ENCODE measurements at places on chromosomes 12 and 14.
A peak's percentile ranks its signal among the peaks of the same experiment; 100 is the strongest.

GRCh38 chr12:130633771-130634170 lies 82.3 kb downstream of the RIMBP2 start:
- no peaks in the 10 kb centered on the region for H3K36me3 ChIP-seq
- peaks cover 3% of the 10 kb centered on the region for H3K27me3 ChIP-seq
- H3K27ac ChIP-seq, result peak overlapping the region; percentile 83
- peaks cover 12% of the 10 kb centered on the region for H3K4me1 ChIP-seq
- peak overlapping the region; percentile 58 for H3K4me3 ChIP-seq

DNA sequence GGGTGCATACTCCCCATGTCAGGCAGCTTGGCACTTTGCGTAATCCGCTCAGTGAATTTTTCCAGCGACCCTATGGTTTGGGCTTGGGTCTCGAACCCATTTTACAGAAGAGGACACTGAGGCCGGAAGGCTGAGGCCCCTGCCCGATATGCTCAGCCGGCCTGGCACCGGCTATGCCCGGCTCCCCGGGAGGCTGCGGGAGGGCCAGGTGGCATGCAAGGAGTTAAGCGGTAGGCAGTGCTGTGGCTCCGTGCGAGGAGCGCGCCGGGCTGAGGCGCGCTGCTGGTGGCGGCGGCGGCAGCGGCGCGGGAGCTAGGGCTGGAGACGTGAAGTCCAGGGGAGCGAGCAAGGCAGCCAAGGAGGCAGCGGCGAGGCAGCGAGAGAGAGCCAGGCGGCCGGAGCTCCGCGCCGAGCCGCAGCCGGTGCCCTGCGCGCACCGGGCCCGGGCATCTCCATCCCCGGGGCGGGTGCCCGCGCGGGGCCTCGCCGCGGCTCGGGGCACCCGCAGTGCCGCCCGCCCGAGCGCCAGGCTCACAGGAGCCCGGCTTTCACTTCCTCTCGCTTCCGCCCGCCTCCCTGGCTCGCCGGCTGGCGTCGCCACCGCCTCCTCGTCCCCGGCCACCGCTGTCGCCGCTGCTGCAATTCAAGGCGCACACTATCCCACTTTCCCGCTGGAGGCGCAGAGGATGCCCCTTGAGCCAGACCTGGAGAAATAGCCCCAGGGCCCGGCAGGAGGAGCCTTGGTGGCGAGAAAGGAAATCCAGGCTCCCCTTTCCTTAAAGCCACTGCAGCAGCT lies at the start of gene WSCD2:
TSS of gene WSCD2 (plus strand) at position 272 of the 796 bp plus-strand sequence. CDS start 66,545 bp downstream, outside the sequence.
- H3K27ac ChIP-seq, result no peak within 1 kb of the TSS
- peak within 1 kb of the TSS; percentile 78 for H3K4me3 ChIP-seq
- H3K4me1 ChIP-seq, result peaks cover 7% of the 10 kb centered on the region
- H3K27me3 ChIP-seq, result peaks cover 8% of the 10 kb centered on the region
- H3K36me3 ChIP-seq, result no peaks in the 10 kb centered on the region

- no peaks in the 10 kb centered on the region for H3K27me3 ChIP-seq
- H3K4me1 ChIP-seq, result no peaks in the 10 kb centered on the region
- no peak overlapping the region for H3K4me3 ChIP-seq
- no peak for DNase-seq
- H3K36me3 ChIP-seq, result no peaks in the 10 kb centered on the region
- H3K27ac ChIP-seq, result no peak overlapping the region
These were observed 123.7 kb upstream of the TMTC1 start for GRCh38 chr12:29907461-29907860.

DNA sequence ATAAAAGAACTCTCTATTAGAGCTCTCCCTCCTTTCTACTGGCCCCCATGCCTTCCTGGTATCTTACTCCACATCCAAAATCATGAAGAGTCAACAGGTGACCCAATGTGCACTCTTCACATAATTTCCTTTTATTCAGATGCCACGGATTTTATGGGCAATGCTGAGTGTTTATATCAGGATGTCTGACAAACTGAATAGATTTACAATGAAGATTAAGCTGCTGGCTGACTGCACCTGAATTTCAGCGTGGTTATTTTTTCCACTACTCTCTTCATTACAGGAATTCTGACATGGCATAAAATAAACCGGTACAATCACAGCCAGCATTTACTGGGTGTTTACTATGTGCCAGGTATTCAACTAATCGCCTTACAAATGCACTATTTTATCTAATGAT lies 29.4 kb upstream of the CERS5 start:
- H3K27me3 ChIP-seq, result no peaks in the 10 kb centered on the region
- no peak overlapping the region for H3K4me3 ChIP-seq
- H3K36me3 ChIP-seq, result peaks cover 5% of the 10 kb centered on the region
- no peak overlapping the region for H3K27ac ChIP-seq
- H3K4me1 ChIP-seq, result no peaks in the 10 kb centered on the region
- no peak for DNase-seq

GRCh38 chr14:68140806-68141205 lies 321.2 kb downstream of the RAD51B start:
- no peak overlapping the region for H3K4me3 ChIP-seq
- H3K4me1 ChIP-seq, result peaks cover 10% of the 10 kb centered on the region
- no peak for DNase-seq
- H3K36me3 ChIP-seq, result no peaks in the 10 kb centered on the region

DNA sequence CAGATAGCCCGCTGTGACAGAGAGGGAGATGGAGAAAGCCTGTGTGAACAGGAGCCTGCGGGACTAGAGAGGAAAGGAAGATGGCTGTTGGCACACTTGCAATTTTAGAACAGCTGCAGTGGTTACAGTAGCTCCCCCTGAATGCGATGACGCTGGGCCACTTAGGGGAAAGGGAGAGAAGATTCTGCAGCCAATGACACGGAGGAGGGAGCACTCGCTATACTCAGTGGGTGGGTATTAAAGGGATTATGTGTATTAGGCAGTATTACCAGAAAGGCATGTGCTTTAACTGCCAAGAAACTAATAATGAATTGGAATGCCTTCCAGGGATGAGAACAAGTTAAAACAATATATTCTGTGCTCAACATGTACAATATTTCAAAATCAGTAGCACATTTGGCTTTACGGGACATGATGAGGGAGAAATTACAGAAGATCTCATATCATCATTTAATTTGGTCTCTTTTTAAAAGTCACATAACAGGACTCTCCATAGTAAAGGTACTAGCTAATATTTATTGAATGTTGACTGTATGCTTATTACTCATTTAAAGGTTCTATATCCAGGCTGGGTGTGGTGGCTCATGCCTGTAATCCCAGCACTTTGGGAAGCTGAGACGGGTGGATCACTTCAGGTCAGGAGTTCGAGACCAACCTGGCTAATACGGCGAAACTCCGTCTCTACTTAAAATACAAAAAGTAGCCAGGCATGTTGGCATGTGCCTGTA lies 35.9 kb upstream of the FOS start:
- no peaks in the 10 kb centered on the region for H3K36me3 ChIP-seq
- no peak overlapping the region for H3K27ac ChIP-seq
- DNase-seq, result no peak
- H3K4me1 ChIP-seq, result peaks cover 19% of the 10 kb centered on the region
- H3K4me3 ChIP-seq, result no peak overlapping the region

- no peak overlapping the region for H3K27ac ChIP-seq
- no peaks in the 10 kb centered on the region for H3K27me3 ChIP-seq
These were observed 165.1 kb downstream of the GXYLT1 start for GRCh38 chr12:41979574-41979973.

DNA sequence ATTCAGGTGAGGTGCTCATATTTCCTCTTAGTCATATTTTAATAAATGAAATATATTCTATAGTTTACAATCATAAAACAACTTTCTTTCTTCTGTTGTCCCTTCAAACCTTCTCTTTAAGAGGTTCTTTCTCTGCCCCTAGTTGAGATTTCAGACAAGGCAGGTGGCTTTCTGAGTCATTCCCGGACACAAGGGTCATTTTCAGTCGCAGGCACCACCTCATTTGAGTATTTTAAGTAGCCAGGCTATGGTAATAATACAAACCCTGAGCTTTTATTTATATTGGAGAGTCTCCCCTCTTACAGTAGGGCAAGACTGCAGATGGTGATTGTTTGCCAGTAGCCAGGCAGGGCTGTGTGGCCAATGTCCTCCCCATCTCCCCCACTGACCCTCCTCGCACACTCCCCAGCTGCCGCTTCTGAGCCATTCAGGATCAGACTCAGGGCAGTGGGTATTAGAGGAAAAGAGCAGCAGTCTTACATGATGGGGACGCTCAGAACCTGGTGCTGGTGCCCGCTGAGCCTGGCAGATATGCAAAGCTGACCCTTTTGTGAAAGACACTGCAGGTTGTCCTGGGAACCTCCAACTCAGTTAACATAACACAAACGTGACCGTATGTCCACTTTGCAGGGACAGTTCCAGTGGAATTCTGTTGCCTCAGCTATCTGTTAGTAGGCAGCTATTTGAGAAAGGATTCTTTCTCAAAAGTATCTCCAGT lies 101.1 kb upstream of the BCL2L14 start:
- H3K36me3 ChIP-seq, result peaks cover 5% of the 10 kb centered on the region
- DNase-seq, result no peak
- no peak overlapping the region for H3K27ac ChIP-seq
- no peaks in the 10 kb centered on the region for H3K27me3 ChIP-seq
- no peaks in the 10 kb centered on the region for H3K4me1 ChIP-seq
